ENCODE measurements at places on chromosomes 5 and 9. TPM values are rescaled to one million over a fixed set of nuclear protein-coding genes. Genes with fewer than 3 reads are reported as not detected.
A peak's percentile ranks its signal among the peaks of the same experiment; 100 is the strongest.

GRCh38 chr9:137067860-137068538 lies 2.4 kb downstream of the SAPCD2 start:
- H3K4me1 ChIP-seq = peaks cover 13% of the 10 kb centered on the region
- H3K4me3 ChIP-seq = no peak overlapping the region
- no peaks in the 10 kb centered on the region for H3K36me3 ChIP-seq
- peak; percentile 87 for DNase-seq
- no peak overlapping the region for H3K27ac ChIP-seq

DNA sequence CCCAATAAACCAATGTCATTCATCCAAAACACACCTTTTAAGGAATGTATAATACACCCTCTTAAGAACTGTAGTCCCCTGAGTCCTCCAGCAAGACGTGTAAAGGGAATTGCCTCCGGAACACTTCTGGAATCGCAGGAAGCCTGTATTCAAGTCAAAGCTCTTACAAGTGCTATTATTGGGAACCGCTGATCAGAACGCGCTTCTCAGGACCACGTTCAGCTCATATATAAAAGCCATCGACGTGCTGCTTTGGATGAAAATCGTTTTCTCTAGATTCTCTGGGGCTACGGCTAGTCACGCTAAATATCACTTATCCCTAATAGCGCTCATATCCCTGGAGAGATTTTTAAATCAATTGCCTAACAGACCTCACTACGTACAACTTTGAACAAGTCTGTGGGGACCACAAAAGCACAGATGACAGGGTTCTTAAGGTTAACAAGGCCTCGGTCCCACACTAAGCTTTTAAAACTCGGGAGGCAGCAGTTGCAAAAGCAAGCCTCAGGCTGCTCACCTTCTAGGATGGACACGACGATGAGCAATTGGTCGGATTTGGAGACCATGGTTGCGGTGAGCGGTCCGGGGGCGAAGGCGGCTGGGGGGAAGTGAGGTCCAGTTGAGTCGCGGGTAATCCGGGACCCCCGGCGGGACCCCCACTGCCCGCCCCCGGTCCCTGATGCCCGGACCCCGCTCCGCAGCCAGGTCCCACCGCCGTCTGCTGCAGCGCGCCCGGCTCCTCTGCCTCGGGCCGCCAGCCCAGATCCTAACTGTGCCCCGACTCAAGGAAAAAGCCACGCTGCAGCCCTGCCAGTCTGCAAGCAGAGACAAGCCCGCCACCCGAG lies 548 bp downstream of the CEP120 start:
- no peaks in the 10 kb centered on the region for H3K36me3 ChIP-seq
- peaks cover 17% of the 10 kb centered on the region for H3K4me1 ChIP-seq
- no peak for DNase-seq
- H3K27ac ChIP-seq = peak overlapping the region; percentile 73
- H3K27me3 ChIP-seq = no peaks in the 10 kb centered on the region

GRCh38 chr9:110447476-110447875 lies 109.8 kb upstream of the TXNDC8 start:
- H3K4me1 ChIP-seq = no peaks in the 10 kb centered on the region
- H3K4me3 ChIP-seq = no peak overlapping the region
- H3K27me3 ChIP-seq = no peaks in the 10 kb centered on the region
- DNase-seq = no peak
- H3K27ac ChIP-seq = no peak overlapping the region

- H3K36me3 ChIP-seq = no peaks in the 10 kb centered on the region
- DNase-seq = peak; percentile 38
- no peak overlapping the region for H3K4me3 ChIP-seq
- H3K27me3 ChIP-seq = no peaks in the 10 kb centered on the region
- no peaks in the 10 kb centered on the region for H3K4me1 ChIP-seq
- no peak overlapping the region for H3K27ac ChIP-seq
These were observed 223.2 kb downstream of the CACNA1B start for GRCh38 chr9:138100711-138101350.

Gene FCN2
- 0.84 TPM for total RNA-seq

- H3K4me1 ChIP-seq = peaks cover 31% of the 10 kb centered on the region
- no peak overlapping the region for H3K27ac ChIP-seq
- no peak overlapping the region for H3K4me3 ChIP-seq
- H3K27me3 ChIP-seq = no peaks in the 10 kb centered on the region
- no peak for DNase-seq
These were observed 98.2 kb upstream of the GRHPR start for GRCh38 chr9:37324261-37324683.

DNA sequence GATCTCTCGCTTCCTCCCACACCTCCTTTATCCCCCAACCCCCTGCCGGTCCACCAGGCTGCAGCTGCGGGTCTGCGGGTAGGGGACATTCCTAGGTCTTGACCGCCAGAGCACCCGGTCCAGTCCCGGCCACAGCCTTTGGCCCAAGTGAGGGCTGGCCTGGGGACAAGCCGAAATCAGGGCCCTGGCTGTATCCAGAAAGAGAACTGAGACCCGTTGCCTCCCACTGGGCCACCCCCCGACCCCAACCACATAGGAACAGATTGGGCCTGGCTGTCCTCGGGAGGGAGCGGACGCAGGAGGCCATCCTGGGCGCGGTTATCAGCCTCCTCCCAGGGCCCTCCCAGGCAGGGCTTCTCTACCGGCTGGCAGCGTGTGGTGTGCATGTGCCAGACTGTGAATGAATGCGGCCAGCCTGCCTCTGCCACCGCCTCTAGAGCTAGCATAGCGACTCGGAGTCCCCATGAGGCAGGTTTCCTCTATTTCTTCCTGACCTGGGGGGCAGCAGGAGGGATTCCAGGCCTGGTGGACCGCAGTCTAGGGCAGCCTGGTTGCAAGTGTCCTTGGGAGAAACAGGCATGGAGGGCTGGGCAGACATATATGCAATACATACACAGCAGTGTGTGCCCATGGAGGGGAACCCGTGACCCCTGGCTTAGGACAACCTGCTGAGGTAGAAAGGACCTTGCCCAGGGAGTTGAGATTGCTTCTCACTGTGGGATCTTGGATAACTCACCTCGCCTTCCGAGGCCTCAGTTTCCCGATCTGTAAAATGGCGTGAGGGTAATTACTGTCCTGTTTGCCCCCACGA lies 1.2 kb downstream of the N4BP3 start:
- no peaks in the 10 kb centered on the region for H3K27me3 ChIP-seq
- H3K4me1 ChIP-seq = peaks cover 10% of the 10 kb centered on the region
- no peak for DNase-seq
